ENCODE measurements at places on chromosomes 1 and 21.

DNA sequence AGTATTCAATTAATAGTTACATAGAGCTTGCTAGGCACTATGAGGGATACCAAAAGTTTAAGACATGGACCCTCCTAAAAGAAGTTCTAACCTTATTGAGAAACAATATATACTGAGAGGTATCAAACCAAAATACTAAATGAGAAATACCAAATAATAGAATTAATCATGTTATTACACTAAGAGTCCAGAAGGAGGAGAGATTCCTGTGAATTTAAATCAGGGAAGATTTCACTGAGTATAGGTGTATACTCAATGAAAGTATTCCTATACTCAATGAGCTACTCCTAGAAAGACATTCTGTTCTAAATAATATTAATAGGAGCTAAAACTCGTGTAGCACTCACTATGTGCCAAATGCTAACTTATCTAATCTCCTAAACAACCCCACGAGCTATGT lies 9.4 kb downstream of the CR1L start:
- peak; percentile 6 for DNase-seq

DNA sequence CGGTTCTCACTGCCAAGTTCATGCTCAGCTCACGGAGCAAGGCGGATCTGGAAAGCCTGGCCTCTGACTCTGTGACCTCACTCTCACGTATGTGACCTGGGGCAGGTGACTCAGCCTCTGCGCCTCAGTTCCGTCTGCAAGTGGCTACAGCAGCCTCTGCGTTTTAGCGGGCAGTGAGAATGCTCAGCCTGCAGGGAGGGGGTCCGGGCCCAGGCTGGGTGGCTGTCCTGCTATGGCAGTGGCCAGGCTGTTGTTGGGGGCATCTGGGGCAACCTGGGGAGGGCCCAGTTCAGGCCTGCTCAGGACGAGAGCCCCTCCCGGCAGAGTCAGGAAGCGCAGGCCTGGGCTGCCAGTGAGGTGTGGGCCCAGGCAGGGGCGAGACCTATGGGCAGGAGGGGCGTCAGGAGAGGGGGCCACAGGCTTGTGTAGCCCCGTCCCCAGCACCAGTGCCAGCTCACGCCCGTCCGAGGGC lies 27.9 kb downstream of the ARHGEF16 start:
- peak; percentile 48 for DNase-seq

DNA sequence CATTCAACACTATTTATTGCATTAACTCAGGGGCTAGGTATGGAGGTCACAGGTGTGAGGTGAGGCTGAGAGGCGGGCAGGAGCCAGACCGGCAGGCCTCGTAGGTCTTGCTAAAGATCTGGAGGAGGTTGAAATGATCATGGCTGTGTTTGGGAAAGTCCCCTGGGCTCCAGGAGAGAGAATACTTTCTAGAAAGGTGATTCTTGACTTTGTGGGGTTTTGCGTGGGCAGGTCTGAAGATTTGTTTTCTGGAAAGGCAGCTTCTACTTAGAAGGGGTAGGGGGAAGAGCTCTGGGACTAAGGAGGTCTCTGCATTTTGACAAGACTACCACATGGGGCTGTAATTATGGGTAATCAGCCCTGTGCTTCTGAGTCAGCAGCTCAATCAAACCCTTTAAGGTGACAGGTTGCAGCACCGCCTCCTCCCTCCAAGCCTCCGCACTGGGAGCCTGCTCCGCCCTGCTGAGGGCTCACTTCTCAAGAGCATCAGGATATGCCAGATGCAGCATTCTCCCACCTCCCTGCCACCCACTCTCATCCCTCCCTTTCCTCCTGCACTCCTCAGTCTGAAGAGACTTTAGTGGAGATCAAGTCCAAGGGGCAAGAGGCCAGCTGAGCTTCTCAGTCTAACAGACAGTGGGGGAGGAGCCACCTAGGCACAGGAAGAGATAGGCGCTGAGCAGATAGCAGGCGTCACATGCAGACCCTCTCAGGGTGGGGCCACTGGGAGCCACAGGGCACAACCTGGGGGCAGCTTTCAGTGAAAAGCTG lies 30.5 kb downstream of the SLC30A1 start:
- no peak for DNase-seq

DNA sequence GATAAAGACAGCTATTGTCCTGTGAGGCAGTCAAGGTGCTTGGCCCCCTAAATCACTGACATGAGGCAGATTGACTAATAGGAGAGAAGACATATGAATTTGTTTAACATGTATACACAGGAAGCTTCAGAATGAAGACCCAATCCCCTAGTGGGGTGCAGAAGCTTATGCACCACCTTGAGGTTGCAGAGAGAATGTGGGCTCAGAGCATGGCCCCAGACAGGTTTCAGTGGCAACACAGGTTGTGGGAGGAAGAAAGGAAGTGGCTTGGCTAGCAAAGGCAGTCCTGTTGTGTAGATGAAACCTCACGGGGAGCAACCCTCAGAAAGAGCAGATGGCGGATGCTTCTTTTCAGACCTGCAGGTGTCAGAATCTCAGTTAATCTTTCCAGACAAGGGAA lies 37.0 kb upstream of the PARP1 start:
- no peak for DNase-seq

GRCh38 chr1:238991765-238992495 lies 394.4 kb upstream of the CHRM3 start:
- DNase-seq = no peak

- DNase-seq = no peak
Measured at GRCh38 chr1:114454539-114454938, 56.5 kb downstream of the TRIM33 start.

GRCh38 chr1:2356401-2356800 lies 35.0 kb downstream of the MORN1 start:
- no peak for DNase-seq

GRCh38 chr1:11558871-11559590 lies 80.1 kb downstream of the DISP3 start:
- no peak for DNase-seq

- DNase-seq = no peak
Measured at GRCh38 chr21:38080888-38081287, 164.6 kb upstream of the KCNJ6 start.

GRCh38 chr1:206732992-206733391 lies 37.6 kb upstream of the IL19 start:
- DNase-seq = no peak

- no peak for DNase-seq
Measured at GRCh38 chr1:224804220-224804619, 125.3 kb upstream of the DNAH14 start.

DNA sequence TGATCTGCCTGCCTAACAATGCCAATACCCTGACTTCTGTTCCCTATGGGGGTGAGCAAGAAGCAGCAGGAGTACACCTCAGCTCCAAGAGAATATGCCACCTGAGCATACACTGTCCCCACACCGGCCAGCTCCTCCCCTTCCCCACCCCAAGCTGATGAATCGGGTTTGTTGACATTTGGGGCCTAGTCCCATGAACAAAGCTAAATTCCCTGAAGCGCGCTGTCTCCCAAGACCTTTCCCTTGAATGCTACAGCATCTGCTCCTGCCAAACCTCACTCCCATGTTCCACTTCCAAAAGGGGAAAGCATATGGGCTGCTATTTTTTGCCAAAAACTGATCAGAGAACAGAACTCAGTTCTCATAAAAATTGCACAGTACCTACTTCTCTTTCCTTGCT lies 220.4 kb upstream of the CAMK1G start:
- DNase-seq = no peak

DNA sequence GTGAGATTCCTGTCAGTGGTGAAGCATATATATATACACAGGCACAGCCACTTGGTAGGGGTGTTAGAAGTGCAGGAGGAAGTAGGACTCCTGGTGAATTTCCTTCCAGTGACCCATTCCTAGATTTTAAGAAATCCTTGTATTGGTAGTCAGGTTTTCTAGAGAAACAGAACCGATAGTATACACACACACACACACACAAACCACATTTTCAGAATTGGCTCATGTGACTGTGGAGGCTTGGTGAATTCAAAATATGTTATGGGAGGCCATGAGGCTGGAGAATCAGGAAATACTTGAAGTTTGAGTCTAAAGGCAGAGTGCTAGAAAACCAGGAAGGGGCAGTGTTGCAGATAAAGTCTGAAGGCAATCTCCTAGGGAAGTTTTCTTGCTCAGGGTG lies 114.2 kb downstream of the FCRL5 start:
- DNase-seq = peak; percentile 20

- no peak for DNase-seq
Measured at GRCh38 chr1:241086686-241087085, 270.3 kb downstream of the RGS7 start.

DNA sequence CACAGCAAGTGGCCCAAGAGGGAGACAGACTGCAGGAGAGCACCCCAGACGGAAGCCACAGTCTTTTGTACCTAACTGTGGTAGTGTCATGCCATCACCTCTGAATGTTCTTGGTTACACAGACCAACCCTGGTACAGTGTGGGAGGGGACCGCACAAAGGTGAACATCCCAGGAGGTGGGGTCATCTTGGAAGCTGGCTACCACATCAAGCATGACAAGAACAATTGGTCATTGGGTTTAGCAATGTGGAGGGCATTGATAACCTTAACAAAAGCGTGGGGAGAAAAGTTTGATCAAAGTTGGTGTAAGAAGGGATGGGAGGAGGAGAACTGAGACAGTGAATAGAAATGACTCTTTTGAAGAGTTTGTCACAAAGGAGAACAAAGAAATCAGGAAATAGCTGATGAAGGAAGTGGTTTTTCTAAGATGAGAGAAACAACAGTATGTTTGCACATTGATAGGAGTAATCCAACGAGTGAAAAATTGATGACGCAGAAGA lies 87.1 kb upstream of the CACNA1E start:
- no peak for DNase-seq

DNA sequence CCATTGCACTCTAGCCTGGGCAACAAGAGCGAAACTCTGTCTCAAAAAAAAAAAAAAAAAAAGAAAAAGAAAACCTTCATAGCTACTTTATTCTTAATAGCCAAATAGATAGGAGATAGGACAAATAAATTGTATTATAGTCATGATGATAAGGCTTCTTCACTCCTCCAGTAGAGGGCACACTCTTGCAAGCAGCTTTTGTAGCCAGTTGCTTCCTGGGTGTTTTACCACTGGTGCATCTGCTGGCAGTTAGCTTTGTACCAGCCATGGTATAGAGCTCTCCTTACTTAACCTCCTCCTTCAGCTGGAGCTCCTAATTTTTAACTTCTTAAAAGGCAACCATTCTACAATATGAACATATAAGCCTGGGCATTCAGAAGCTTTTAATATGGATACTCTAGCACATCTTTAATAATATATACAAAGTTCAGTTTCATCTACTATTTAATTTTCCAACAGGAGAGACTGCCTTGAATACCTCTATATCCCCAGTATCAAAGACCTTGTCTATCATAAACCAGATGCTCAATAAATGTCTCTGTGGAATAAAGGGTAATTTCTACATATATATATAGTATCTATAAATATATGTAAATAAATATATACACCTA lies 35.8 kb downstream of the EVI5 start:
- DNase-seq = peak; percentile 77

- DNase-seq = no peak
Measured at GRCh38 chr1:87560601-87561360, 232.1 kb downstream of the LMO4 start.

- peak; percentile 12 for DNase-seq
Measured at GRCh38 chr1:14413819-14414490, 184.5 kb upstream of the KAZN start.

- DNase-seq = peak; percentile 66
Measured at GRCh38 chr1:182120411-182121258, 59.1 kb upstream of the ZNF648 start.

DNA sequence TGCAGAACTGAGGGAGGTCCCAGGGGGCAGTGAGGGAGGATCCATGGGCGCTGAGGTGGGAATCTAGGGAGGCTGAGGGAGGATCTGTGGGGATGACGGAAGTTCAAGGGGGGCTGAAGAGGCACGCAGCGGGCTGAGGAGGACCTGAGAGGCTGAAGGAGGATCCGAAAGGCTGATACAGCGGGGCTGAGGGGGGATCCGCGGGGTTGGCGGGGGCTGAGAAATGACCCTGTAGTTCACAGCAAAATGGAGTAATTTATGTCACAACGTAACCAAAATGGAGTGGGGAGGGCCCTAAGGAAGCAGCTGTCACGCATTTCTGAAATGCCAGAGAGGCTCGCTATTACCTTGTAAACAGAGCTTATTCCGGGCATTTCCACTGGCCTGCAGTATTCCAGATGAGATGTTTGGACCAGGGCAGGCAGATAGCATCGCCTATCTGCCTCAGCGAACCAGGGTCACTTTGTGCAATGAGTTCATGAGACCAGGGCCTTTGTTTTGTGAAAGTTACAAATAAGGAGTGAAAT lies 926 bp upstream of the MRPL55 start:
- DNase-seq = peak; percentile 79

GRCh38 chr1:117599286-117600221 lies 6.3 kb upstream of the TENT5C start:
- DNase-seq = no peak

- DNase-seq = peak; percentile 56
Measured at GRCh38 chr1:119815361-119815760, 4.1 kb upstream of the REG4 start.

- DNase-seq = peak; percentile 18
Measured at GRCh38 chr21:32359719-32360260, 33.0 kb downstream of the URB1 start.

DNA sequence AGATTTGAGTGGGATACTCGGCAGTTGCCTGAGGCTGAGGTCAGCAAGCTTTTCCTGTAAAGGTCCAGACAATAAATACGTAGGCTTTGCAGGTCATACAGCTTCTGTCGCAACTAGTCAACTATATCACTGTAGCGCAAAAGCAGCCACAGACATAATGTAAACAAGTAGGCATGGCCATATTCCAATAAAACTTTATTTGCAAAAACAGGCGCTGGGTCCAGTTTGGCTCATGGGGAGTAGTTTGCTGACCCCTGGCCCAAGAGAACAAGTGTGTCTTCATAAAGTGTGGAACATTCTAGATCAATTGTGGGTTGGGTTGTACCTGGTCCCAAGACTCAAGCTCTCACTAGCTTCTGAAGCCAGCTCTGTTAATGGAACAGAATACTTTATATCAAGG lies 78.8 kb downstream of the MIS18A start:
- DNase-seq = no peak

- DNase-seq = no peak
Measured at GRCh38 chr1:34549199-34549598, 205.6 kb upstream of the GJB5 start.

GRCh38 chr1:228042508-228042907 lies 35.7 kb downstream of the WNT3A start:
- no peak for DNase-seq

DNA sequence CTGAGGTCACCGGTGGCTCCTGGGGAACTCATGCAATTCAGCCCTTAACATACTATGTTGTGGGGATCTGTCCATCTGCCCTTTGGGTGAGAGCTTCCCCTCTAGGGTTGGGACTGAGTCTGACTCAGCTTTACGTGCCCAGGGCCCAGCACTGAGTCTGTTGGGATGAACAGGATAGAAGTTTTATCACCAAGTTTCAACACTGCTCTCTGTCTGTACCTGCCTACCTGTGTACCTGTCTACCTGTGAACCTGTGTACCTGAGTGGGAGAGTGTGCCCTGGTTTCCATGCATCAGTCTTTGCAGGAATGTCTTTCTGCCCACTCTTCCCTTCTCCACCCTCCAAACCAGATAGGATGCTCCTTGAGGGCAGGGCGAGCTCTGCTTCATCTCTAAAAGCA lies 90.6 kb upstream of the POU3F1 start:
- DNase-seq = no peak

GRCh38 chr1:52435650-52436049 lies 31.2 kb downstream of the PRPF38A start:
- no peak for DNase-seq

- peak; percentile 95 for DNase-seq
Measured at GRCh38 chr1:240190881-240191401, 99.3 kb downstream of the FMN2 start.

GRCh38 chr1:231284441-231284840 lies 43.4 kb downstream of the GNPAT start:
- no peak for DNase-seq

GRCh38 chr1:161162052-161162451 lies 2.8 kb downstream of the USP21 start:
- no peak for DNase-seq

All from EH (cell line).